Naive thymus-derived CD8-positive, alpha-beta T cell (primary cell): ENCODE measurements at places on chromosomes 1 and 21.

GRCh38 chr21:44869781-44870747, 3.4 kb downstream of the PTTG1IP start:
- no peak for DNase-seq

DNA sequence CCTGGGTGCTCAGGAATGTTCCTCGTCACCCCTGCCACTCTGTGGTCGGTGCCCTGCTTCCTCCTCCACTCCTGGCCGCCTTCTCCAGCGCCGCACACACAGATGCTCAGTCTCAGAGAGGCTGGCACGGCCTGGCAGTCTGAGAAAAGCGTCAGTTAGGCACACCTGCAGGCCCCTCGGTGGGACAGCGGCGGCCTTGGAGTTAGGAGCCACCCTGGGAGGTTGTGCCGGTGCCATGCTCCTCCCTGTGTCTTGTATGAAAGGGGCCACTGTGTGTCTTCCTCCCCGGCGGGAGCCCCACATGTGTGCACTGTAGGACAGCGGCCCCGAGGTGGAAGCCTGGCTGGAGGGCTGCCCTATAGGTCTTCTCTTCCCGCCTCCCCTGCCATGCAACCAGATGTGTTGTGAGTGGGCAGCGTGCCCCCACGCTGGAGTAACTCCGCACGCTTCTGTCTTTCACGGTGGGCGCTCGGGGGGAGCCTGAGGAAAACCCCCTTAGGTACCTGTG, 145.2 kb downstream of the PGBD5 start:
- no peak for DNase-seq

DNA sequence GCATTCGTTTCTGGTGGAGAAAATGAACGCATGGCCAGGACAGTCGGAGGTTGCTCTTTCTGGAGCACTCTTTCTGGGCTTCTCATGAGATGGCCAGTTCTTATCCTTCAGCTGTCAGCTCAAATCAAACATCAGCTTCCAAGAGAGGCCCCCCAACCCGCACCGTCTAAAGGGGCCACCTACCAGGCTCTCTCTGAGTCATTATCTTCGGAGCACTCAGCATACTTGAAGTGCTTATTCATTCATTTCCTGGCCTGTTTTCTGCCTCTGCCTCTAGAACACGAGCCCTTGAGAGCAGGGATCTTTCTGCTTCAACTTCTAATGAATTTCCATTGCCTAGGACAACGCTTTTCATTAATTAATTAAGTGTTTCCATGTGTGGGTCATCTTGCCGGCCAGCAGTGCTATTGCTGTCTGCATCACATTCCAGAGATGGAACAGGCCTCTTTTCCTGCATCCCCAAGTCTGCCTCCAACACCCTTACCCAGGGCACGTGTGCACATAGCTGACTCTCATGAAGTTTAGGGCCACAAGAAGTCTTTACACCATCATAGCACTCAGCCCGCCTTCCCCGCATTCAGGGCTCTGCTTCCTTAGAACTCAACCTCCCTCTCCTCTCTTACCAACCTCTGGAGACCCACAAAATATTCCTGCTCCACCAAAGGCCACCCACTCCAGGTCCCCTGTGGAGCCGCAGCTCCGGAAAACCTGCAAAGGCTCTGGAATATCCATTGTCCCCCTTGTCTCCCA, 52.1 kb upstream of the LAPTM5 start:
- no peak for DNase-seq

DNA sequence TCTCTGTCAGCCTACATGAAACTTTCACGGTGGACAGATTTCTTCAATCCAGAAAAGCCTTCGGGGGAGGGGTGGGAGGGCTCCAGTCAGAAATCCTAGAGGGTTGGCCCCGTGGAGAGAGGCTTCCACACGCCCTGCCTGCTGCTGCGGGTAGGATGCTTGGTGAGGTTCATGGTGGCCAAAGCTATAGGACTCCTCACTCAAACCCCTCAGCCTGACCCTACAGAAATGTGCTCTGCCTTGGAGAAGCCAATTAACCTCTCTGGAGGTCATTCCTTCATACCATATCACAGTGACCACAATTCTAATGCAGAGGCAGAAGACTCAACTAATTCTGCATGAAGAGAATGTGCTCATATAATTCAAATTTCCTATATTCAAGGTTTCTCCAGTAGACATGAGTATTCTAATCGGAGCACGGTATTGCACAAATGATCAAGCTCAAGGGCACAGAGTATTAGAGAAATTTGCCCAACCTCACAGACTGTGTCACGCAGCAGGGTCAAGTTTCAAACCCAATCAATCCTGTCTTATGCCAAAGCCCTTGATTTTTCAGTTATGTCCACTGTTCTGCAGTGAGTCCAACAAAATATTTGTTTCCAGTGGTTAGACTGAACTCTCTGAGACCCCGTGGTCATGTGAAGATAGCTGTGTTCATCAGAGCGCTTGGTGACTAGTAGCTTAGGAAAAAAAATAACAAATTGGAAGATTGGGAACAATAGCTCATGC, 104.8 kb downstream of the TOMM20 start:
- no peak for DNase-seq

DNA sequence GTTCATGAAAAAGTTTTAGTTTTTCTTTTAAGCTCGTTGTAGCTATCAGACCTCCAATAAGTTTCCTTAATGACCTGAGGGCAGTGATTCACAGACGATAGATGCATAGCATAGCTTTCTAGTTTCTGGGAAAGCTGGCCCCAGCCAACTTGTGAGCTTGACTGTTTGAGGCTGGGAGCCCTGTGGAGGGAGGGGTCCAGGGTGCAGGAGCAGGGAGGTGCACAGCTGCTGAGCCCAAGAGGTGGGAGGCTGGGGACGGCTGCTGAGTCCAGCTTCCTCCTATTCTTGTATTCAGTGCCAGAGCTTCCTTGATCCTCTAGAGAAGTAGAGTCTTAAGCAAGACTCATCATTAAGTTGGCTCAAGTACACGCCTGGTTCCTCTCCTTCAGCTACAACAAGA, 11.0 kb upstream of the AVPR1B start:
- no peak for DNase-seq

DNA sequence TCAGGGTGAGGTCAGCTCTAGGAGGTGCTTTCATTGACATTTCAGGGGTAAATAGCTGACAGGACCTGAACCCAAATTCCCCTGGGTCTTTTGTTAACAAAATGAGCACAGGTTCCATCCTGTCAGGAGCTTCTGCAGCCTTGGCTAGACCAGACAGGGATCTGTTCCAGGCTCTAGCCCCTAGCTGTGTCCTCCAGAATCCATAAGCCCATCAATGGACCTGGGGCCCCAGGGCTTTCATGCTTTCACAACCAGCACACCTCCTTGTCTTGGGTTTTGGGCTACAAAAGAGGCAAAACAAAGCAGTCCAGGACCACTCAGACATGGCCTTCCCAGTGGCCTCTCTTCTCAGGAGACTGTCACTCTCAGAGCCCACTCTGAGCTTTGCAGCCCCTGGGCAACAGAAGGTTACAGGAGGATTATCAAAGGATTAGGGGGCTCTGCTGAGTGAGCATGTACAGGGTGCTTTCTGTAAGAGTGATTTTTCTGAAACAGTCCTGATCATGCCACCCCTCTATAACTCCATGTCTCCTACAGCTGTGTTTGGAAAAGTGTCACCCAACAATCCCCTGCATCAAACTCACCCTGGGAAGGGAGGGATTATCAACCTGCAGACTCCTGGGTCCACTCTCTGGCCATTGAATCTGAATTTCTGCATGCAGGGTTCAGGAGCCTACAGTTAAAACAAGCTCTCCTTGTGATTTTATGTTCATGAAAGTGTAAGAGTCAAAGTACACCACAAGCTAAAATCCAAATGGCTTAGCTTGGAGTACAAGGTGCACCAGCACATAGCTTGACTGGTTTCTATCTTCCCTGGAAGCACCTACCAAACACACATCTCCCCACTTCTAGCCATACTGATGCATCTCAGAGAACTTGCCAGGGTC, 67.7 kb upstream of the GCLM start:
- DNase-seq, result no peak

DNA sequence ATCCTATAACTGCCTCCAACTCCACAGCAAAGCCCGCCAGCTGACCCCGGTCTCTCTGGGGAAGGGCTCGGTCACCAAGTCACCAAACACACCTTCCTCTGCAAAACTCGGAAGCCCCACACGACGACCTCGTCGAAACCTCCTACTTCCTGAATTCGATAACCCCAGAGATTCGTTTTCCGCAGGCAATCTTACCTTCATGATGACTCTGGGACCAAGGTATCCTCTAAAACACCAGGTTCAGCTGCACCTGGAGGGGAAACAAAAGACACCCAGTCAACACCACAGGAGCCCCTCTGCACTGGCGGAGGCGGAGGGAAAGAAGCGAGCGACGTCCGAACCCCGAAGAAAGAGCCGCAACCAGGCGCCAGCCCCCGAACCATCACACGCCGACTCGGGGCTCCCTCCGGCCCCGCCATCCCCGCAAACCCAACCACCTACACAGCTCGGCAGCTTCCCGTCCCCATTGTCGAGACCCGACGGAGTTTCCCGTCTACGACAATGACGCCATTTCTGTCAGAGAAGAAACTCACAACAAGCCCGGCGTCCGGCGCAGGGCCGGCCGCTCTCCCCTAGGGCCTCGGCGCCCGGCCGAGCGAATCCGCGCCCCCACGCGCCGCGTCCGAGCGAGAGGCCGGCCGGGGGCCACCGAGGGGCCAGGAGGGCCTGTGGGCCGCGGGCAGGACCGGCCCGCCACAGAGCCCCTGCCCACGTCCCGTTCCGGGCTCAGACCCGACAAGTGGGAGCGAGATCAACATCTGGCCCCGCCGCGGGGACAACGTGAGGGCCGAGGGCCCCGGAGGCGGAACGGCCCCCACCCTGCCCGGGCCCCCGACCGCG, 1.0 kb downstream of the ARID4B start:
- peak; percentile 83 for DNase-seq

DNA sequence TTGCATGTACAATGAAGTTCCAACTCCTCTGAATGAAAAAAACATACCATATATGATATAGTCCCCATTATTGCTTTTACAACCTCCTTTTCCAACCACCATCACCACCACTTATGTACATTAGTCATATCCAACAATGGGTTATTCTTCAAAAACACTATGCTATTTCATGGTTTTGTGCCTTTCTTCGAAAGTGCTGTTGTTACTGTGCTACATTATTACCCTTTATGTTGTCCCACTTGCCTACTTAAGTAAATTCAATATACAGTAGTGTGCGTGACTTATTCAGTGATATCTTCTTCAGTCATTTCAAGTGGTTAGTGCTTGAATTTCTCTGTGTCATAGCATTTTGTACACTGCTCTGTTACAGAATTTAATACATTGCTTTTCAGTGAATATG, 105.3 kb downstream of the ASH1L start:
- DNase-seq, result no peak

GRCh38 chr1:17014671-17015567, 3.2 kb upstream of the ATP13A2 start:
- no peak for DNase-seq

DNA sequence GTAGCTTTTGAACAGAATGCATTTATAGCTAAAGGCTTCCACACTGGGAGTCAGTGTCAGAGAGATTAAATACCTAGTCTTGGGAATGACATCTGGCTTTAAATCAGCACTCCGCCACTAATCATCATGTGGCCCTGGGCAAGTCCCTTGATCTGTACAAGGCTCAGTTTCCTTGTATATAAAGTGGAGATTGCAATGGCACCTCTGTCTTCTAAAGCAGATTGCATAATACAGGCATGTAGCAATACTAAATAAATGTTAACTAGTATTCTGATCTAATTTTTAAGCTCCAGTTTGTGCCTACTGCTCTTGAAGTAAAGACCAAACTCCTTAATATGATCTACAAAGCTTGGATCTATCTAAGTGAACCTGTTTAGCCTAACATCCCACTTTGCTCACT, 249.4 kb downstream of the PLPP3 start:
- DNase-seq, result no peak

DNA sequence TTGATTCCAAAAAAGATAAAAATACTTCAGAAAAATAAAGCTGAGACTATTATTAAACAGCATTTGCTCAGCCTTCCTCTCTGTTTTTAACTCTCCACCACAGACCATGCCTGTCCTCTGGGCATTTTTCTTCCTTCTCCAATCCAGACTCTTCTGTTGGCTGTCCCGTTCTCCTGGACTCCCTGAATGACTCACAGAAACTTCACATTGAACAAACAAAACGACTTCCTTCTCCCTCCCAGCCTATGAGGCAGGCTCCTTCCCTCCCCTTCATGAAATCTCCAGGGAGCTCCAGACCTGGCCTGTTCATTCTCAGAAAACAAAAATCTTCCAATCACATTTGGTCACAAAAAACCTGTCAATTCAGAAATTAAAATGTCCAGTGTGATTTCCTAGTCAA, 421.3 kb downstream of the NPHP4 start:
- DNase-seq, result no peak

- DNase-seq, result no peak
These were observed 14.0 kb downstream of the PADI1 start for GRCh38 chr1:17218939-17219338.

DNA sequence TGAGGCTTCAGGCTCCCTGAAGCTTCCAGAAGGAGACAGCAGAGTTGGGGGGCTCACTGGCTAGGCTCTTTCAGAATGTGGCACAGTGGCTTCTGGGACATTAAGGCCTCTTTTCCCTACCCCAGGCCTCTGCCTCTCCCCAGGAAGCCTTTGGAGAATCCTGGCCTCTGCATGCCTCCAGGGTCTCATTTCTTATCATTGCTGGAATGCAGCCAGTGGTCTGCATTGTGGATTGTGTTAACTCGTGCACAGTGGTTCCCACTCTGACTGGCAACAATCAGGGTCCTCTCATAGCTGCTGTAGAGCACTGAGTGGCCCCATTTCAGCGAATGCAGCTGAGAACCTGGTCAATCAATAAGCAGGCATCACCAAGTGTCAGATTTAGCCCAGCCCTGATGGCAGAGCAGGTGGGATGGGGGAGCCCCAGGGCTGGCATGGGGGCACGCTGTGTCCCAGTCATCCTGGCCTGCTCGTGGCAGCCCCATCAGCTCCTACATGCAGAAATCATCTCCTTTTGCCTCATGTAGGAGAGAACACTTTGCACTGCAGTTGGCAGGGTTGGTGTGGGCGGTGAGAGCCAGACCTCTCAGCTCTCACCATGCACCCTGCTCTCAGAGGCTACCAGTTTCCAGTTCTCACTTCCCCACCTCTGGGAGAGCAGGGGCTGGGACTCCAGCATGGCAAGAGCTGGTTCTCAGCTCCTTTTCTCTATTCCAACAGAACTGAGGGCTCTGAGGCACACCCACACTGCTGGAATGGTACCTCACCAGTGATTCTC, 13.4 kb downstream of the ADORA1 start:
- no peak for DNase-seq

DNA sequence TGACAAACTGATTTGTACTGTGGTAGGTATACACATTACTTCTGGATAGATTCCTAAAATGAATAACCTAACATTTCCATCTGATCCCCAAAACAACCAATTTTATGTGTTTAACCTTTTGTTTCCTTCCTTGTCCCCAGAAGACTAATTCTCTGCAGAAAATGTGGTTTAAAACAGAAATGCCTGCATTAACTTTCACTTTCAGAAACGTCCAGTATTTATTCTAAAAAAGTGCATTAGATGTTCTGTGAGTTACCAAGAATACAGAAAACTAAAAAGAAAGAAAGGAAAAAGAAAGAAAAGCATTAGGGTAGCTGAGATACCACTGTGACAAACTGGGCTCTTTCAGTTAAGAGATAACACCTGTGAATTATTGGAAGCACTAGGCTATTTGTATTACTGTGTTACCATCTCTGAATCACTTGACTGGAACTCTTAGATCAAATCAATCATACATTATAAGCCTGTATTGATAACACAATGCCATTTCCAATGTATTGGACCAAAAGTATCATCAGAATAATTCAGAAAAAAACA, 177.7 kb downstream of the NCAM2 start:
- DNase-seq, result no peak
